ENCODE measurements at places on chromosomes 5 and 9.
A peak's percentile ranks its signal among the peaks of the same experiment; 100 is the strongest.

- peak; percentile 37 for DNase-seq
These were observed 2.3 kb downstream of the GDNF start for GRCh38 chr5:37837414-37838032.

DNA sequence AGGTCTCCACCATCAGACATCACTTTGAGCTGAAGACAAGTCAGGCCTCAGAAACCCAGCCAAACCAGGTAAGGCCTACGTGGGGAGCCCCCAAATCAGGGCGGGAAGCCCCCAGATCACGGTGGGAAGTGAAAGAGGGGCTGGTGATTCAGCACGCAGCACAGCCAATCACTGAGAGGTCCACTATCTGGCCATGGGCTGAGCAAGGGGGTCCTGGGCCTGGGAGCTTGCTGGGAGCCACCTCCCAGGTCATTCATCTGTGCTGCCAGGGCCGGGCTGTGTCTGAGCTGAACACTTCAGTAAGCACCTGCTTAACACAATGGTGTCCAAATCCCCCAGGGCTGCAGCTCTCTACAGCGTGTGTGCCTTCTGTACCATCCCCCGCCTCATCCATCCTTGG is 15.5 kb downstream of the MED10 start:
- DNase-seq = no peak

GRCh38 chr9:76932757-76933156 is 26.8 kb upstream of the PRUNE2 start:
- DNase-seq = no peak

GRCh38 chr5:40374853-40375252 is 304.9 kb upstream of the PTGER4 start:
- no peak for DNase-seq

DNA sequence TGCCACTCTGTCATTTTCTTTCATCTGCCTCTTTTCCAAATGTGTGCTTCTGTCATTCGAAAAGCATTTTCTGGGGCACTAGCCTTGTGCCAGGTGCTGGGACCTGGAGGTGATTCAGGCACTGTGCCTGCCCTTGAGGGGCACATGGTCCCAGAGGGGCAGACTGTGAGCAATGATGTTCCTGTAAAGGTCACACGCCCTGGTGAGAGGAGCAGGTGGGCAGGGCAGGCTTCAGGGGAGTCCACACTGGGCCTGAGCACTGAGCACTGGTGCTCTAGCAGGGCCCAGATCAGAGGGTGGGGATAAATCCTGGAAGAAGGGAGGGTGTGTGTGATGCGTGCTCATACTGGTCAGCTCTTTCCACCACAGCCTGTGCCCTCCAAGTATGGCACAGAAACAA is 77.8 kb downstream of the COL15A1 start:
- DNase-seq = no peak

GRCh38 chr5:61417851-61418250 is 85.8 kb downstream of the ZSWIM6 start:
- DNase-seq = no peak

- no peak for DNase-seq
These were observed 153.4 kb upstream of the ADRA1B start for GRCh38 chr5:159762921-159763320.

DNA sequence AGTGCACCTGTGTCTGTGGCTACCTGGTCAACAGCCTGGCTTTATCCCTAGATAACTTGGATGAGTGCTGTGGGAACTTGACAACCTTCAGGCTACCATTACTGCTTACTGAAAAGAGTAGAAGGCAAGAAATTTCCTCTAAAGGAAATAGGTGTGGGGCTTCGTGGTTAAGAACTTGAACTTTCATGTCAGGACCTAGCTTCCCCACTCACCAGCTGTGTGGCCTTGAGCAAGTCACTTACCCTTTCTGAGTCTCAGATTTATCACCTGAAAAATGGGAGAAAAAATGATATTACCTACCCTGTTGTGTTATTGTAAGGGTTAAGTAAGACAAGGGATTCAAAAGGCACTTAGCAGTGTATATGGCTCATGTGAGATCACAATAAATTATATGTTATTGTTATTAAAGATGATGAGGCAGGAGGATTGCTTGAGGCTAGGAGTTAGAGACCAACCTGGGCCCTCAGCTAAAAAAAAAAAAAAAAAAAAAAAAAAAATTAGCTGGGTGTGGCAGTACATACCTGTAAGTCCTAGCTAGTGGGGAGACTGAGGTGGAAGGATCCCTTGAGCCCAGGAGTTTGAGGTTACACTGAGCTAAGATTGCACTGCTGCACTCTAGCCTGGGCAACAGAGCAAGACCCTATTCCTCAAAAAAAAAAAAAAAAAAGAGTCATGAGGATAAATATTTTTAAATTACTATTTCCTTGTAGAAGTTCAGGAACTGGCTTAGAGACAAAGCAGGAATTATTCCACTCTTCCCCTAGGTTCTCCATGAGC is 97.0 kb upstream of the SPRY4 start:
- DNase-seq = no peak

DNA sequence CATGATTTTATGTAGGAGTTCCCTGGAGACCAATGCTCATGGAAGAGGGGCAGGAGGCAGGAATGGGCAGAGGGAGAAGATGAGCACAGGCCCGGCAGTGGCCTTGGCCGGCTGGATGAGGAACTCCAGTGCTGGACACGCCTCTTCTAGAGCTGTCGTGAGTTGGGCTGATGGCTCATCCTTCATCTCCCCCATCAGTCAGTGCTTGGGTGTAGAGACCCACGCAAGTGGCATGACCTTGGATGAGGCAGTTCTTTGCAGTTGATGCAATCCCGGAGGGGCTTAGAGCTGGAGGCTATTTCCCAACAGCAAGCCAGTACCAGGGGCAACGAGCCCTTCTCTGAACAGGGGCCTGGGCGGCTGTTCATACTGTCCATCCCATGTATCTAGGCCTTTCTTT is 25.5 kb upstream of the ARAP3 start:
- no peak for DNase-seq

DNA sequence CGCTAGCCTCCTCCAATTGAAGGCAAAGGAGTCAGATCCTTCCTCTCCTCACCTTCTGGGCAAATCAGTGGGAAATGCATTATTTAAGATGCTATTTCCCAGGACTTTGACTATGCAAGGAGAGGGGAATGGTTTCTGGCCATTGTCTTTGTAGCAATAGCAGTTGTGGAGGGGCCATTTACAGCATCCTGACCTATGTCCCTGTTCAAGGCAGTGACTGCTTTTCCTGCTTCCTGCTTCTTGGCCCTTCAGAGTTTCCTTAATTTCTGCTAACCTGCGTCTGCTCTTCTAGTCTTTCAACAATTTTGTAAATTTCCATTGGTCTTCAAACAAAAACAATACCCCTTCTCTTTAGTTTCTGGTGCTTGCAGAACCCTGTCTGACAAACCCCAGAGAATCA is 72.8 kb upstream of the PPARGC1B start:
- DNase-seq = no peak

DNA sequence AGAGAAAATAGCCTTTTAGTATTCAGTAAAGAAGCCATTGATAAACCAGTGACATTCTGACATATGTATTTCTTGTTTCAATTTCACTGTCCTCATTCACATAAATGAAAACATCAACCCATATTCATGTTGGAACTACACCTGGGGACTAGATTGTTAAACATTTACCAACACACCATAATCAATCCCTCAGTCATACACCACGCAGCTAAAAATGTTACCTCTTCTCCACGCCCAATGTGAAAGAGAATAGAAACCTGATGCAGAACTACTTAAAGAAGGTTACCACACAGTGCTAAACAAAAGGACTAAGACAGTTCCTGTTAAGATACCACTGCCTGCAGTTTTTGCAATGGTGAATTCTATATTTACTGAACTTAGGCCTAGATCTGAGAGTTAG is 518.9 kb downstream of the PRELID2 start:
- DNase-seq = no peak

- DNase-seq = no peak
These were observed 9.1 kb upstream of the CDC42SE2 start for GRCh38 chr5:131254741-131255140.

GRCh38 chr5:64794053-64794770 is 25.5 kb downstream of the CWC27 start:
- no peak for DNase-seq

DNA sequence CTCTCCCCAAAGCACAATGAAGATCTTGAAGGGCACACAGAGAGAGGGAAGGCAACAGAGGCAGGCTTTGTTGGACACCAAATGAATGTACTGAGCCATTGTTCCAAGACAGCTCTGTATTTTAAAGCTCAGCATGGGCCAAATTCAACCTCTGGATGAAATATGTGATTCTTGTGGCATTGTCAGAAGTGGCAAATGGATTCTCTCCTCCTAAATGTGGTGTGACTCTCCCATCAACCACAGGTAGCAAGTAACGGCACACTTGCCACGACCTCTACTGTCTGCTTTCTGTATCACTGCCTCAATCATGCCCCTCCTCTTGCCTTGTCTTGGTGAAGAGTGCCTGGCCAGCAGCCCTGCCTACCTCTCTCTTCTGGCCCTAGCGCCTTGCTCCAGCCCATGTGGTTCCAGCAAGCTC is 6.1 kb upstream of the MOB3B start:
- DNase-seq = no peak

GRCh38 chr5:39713250-39713916 is 288.6 kb upstream of the DAB2 start:
- no peak for DNase-seq

DNA sequence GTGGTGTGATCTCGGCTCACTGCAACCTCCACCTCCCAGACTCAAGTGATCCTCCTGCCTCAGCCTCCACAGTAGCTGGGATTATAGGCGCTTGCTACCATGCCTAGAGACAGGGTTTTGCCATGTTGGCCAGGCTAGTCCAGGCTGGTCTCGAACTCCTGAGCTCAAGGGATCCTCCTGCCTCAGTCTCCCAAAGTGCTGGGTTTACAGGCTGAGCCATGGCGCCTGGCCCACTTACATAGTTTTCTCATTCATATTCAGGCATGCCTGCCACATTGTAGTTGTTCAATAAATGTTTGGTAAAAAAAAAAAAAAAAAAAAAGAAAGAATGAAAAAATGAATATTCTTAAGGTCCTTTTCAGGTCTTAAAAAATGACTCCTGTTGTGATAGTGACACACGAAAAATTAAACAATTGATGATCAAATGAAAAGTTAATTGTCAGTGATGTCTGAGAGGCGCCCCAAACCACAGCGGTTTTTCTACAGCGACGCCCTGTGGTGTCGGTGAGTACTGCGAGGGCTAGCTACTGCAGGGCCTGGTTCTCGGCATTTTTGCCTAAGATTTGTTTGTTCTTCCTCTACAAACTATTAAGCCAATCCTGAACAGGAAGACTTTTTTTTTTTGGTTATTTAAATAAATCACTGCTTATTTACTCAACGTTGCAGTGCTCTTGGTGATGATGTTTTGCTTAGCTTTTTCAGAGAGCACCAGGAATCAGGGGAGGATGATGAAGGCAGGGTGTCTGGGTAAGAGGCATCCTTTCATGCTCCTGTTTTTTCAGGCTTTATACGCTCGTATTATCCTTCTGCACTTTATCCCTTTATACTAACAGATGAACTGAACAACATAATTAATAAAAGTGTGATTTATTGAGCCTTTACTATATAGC is 67.0 kb upstream of the DPYSL3 start:
- DNase-seq = no peak

DNA sequence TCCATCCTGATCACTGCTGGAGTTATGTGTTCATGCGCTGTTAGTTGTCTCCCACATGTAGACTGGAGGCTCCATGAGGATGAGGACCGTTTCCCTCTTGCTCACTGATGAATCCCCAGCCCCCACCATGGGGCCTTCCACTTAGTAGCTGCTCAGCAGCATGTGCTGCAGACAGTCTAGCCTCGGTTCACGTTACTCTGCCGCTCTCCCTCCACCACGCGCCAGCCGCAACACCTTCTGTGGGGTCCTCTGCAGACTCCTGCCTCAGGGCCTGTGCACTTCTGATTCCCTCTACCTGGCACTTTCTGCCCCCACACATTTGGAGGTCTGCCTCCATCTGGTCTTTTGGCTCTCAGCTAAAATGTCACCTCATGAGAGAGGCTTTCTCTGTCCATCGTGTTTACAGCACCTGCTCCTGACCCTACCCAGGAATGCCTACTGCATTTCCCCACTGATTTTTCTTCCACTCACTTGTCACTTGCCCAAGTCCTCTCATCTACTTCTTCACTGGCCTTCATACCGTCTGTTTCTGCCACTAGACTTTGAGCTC is 36.3 kb downstream of the STK10 start:
- DNase-seq = no peak

DNA sequence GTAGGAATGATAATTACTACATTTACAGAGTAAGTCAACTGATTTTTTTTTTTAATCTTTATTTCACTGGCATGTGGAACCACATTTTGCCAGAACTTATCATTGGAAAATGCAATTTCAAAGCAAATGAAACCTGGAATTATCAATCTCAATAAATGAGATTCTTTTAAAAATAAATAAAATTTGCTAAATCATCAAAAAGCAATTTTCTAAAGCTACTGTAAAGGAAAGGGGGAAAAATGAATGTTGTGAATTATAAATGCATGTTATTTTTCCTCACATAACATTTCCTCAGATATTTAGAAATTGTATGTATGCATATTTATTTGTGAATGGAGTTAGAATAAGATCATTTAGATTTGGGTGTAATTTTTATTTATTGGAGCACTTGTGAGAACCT is 89.9 kb upstream of the GRHPR start:
- no peak for DNase-seq

- peak; percentile 93 for DNase-seq
These were observed 25.7 kb downstream of the DPYSL3 start for GRCh38 chr5:147483961-147484707.

DNA sequence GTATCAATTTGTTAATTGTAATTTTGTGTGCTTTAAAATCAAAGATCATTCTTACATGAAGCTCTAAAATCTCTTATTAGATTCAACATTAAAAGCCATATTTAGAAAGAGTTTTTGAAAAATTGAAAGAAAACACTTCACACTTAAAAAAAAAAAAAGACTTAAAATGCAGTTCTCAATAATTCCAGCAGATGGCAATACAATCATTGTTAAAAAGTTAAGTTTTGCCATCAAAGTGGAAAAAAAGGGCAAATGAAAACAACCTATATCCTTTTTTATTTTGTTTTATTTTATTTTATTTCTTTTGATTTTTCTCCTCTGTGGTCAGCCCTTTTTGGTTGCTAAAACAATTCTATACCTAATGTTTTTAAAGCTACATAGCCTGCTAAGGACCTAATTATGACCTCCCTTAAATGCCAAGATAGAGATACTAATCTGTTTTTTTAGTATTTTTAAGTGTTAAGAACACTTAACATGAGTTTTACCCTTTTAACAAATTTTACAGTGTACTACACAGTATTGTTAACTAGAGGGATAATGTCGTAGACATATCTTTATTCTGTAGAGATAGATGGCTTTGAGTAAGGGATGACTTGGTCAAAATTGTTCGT is 154.2 kb upstream of the DAB2 start:
- DNase-seq = no peak

DNA sequence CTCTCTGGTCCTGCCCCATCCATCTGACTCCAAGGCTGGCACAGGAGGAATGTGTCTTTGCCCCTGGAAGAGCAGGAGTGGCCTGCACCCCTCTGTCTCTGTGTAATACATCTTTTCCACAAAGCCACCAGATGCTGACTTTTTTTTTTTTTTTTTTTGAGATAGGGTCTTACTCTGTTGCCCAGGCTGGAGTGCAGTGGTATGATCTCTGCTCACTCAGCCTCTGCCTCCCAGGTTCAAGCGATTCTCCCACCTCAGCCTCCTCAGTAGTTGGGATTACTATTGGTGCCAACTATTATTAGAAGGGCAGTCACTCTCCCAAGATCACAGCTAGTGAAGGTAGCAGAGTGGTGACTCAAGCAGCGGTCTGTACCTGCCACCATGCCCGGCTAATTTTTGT is 19.6 kb downstream of the SPRY4 start:
- no peak for DNase-seq

All from NCI-H2081 treated with DMSO at 0.1 percent for 48 hours (cell line).